Fibroblast of lung (primary cell): ENCODE measurements at places on chromosomes 11 and 22. TPM values are rescaled to one million over a fixed set of nuclear protein-coding genes. Genes with fewer than 3 reads are reported as not detected.

OR2AG2 gene
- under 0.01 TPM in 2 replicates for total RNA-seq

GAS2L1 gene
- 6.9 and 8.9 TPM in 2 replicates for total RNA-seq

MAJIN gene
- not detected in 2 replicates for total RNA-seq

DEFB108B gene
- total RNA-seq: not detected in 2 replicates

DNA sequence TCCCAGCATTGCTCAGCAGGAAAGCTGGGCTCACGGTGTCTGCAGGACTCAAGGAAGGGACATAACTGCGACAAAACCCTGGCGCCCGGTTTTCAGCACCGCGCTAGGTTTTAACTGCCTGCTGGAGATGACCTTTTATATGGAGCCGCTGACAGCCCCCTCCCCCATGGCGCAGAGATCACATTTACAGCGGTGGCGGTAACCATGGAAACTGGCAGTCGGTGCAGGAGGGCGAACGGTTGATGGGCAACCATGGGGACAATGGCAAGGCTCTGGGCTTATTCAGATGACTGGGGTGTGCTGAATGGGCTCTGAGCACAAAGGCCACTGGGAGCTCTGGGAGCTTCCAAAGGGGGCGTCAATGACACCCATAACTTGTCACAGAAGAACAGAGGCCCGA lies 37.2 kb downstream of the CELSR1 start:
- DNase-seq: no peak

DNA sequence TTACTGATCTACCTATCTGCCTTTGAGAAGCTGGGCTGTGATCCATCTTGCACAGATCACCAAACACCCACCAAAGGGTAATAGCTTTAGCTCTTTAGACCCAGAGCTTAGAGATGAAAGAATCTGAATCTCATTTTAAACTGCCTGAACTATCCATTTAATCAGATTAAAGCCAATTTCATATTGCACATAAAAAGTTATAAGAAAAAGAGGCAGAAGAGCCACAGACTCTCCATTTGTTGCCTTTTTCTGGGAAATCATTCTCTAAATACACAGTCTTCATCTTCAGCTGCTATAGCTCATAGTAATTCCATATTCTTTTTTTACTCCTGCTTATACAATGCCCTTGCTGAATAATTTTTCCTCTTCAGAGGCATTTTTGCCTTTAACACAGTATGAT lies 271.2 kb downstream of the DLG2 start:
- no peak for DNase-seq

- DNase-seq: peak; percentile 31
These were observed 51.9 kb downstream of the TEAD1 start for GRCh38 chr11:12725863-12726682.

GRCh38 chr11:30432716-30433115 lies 109.8 kb downstream of the ARL14EP start:
- no peak for DNase-seq

MFRP gene
- not detected in 2 replicates for total RNA-seq

DNA sequence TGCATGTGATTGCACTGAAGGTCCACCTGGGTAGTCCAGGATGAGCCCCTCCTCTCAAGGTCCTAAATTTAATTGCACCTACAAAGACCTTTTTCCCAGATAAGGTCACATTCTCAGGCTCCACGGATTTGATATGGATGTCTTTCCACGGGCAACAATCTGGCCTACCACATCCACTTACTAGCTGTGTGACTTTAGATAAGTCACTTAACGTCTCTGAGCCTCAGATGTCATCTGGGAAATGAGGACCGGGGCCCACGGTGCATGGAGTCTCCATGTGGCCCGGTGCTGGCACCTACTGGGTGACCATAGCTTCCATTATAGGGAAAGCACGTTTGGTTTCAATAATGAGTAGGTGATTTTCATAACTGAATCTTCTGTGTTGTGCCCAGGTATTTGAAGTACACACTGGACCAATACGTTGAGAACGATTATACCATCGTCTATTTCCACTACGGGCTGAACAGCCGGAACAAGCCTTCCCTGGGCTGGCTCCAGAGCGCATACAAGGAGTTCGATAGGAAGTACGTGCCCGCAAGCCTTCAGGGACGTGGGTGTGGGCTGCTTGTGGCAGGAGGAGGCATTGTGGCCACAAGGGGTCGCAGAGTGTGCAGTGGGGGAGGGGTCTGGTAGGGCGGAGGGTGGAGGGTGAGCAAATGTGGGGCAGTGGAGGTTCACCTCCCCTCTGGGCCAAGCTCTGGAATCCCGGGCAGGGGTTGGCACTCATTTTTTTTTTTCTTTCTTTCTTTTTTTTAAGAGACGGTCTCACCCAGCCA lies 55.7 kb downstream of the ARHGAP8 start:
- no peak for DNase-seq
